ENCODE measurements at places on chromosomes 7 and 10. TPM values are rescaled to one million over a fixed set of nuclear protein-coding genes. Genes with fewer than 3 reads are reported as not detected.

MMD2 gene
- not detected for total RNA-seq

TMEM270 gene
- total RNA-seq, result 1.1 TPM

ELFN1 gene
- total RNA-seq, result 3.6 TPM

DOCK1 gene
- 55.5 TPM for total RNA-seq

HMX2 gene
- total RNA-seq, result not detected

RASA4 gene
- 13.6 TPM for total RNA-seq

PLXDC2 gene
- 52.2 TPM for total RNA-seq

RAB19 gene
- 4.2 TPM for total RNA-seq

ZNF117 gene
- total RNA-seq, result 16.6 TPM

CDK13 gene
- 76.0 TPM for total RNA-seq

CYP26C1 gene
- total RNA-seq, result not detected

MACROH2A2 gene
- total RNA-seq, result 47.2 TPM

SFTPA2 gene
- not detected for total RNA-seq

CUL2 gene
- 34.4 TPM for total RNA-seq

GNG11 gene
- 11.2 TPM for total RNA-seq

NAT16 gene
- total RNA-seq, result not detected

PARP12 gene
- 13.8 TPM for total RNA-seq

PTPRZ1 gene
- 5.0 TPM for total RNA-seq

FBXO24 gene
- 1.1 TPM for total RNA-seq

INA gene
- total RNA-seq, result 0.16 TPM

OR6B1 gene
- total RNA-seq, result not detected

PRDX3 gene
- 333 TPM for total RNA-seq

CALHM1 gene
- total RNA-seq, result not detected

GRM3 gene
- total RNA-seq, result 0.03 TPM

DNAH11 gene
- 0.43 TPM for total RNA-seq

NUDT1 gene
- 6.5 TPM for total RNA-seq

PTN gene
- total RNA-seq, result 63.5 TPM

GIMAP8 gene
- total RNA-seq, result 0.10 TPM

ENO4 gene
- total RNA-seq, result 0.43 TPM

C10orf105 gene
- not detected for total RNA-seq

IFRD1 gene
- 83.7 TPM for total RNA-seq

DGKI gene
- 2.7 TPM for total RNA-seq

TLX1 gene
- total RNA-seq, result 0.24 TPM

ATAD1 gene
- total RNA-seq, result 50.7 TPM

All from hepatocyte (in vitro differentiated cells).